ENCODE measurements at places on chromosomes 2 and 18. TPM values are rescaled to one million over a fixed set of nuclear protein-coding genes. Genes with fewer than 3 reads are reported as not detected.

- no peak overlapping the region for H3K27ac ChIP-seq
- H3K4me1 ChIP-seq: no peaks in the 10 kb centered on the region
- peaks cover 7% of the 10 kb centered on the region for H3K27me3 ChIP-seq
These were observed 10.4 kb downstream of the CERKL start for GRCh38 chr2:181646415-181646987.

Gene DSG4
- not detected for total RNA-seq

GRCh38 chr2:215903203-215903602 is 110.1 kb downstream of the MREG start:
- H3K4me3 ChIP-seq: no peak overlapping the region
- no peaks in the 10 kb centered on the region for H3K4me1 ChIP-seq
- H3K27me3 ChIP-seq: no peaks in the 10 kb centered on the region
- no peaks in the 10 kb centered on the region for H3K36me3 ChIP-seq
- no peak for DNase-seq
- H3K27ac ChIP-seq: no peak overlapping the region

DNA sequence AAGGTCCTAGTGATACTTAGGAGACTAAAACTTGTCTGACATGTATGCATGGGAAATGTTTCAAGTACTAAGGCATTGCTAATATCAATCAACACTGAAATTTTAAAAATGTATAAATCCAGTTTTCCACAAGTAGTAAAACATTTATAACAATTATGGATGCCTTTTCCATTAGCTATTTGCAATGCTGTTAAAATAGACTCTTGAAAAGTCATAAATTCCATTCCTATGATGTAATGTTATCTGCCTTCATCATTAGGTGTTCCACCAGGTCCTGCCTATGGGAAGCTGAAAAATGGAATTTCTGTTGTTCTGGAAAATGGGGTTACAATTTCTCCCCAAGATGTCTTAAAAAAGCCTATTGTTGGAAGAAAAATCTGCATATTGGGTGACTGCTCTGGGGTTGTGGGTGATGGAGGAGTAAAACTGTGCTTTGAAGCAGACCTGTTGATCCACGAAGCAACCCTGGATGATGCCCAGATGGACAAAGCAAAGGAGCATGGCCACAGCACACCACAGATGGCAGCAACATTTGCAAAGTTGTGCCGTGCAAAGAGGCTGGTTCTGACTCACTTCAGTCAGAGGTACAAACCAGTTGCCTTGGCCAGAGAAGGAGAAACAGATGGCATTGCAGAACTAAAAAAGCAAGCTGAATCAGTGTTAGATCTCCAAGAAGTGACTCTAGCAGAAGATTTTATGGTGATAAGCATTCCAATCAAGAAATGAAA is 18.7 kb downstream of the ELAC1 start:
- H3K4me1 ChIP-seq: no peaks in the 10 kb centered on the region
- H3K27me3 ChIP-seq: no peaks in the 10 kb centered on the region
- no peak overlapping the region for H3K4me3 ChIP-seq
- H3K36me3 ChIP-seq: no peaks in the 10 kb centered on the region

DNA sequence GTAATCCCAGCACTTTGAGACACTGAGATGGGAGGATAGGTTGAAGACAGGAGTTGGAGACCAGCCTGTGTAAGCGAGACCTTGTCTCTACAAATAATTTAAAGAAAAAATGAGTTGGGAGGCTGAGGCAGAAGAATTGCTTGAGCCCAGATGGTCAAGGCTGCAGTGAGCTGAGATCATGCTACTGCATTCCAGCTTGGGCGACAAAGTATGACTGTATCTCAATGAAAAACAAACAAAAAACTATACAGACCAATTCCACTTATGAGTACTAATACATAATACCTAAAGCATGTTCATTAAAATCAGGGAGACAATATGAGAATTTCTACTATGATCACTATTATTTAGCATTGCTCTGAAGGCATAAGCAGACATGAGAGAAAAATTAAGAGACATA is 12.6 kb downstream of the RNF149 start:
- H3K27ac ChIP-seq: no peak overlapping the region
- H3K27me3 ChIP-seq: no peaks in the 10 kb centered on the region
- no peak overlapping the region for H3K4me3 ChIP-seq
- H3K4me1 ChIP-seq: peaks cover 58% of the 10 kb centered on the region

GRCh38 chr2:30847841-30848240 is 40.6 kb upstream of the CAPN13 start:
- H3K27ac ChIP-seq: no peak overlapping the region
- no peaks in the 10 kb centered on the region for H3K27me3 ChIP-seq
- no peak for DNase-seq

Gene DPP4
- total RNA-seq: 14.6 TPM

DNA sequence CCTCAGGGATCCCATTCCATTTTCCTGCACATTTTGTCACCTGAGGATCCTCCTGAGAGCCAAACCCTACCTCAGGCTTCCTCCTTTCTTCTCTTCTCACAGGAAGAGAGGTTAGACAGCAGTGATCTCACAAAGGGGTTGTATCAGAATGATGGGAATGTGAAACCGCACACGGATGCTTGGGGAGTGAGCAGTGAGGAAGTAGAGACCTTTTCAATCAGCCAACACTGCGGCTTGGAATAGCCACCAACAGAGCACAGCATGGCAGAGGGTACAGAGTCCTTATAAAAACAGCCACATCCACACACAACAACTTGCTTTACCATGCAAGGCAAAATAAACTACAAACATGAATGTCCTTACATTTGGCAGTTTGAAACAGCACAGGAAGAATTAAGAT is 8.7 kb downstream of the TMEM182 start:
- no peak for DNase-seq
- no peaks in the 10 kb centered on the region for H3K36me3 ChIP-seq
- H3K4me1 ChIP-seq: no peaks in the 10 kb centered on the region
- H3K4me3 ChIP-seq: no peak overlapping the region
- H3K27ac ChIP-seq: no peak overlapping the region

DNA sequence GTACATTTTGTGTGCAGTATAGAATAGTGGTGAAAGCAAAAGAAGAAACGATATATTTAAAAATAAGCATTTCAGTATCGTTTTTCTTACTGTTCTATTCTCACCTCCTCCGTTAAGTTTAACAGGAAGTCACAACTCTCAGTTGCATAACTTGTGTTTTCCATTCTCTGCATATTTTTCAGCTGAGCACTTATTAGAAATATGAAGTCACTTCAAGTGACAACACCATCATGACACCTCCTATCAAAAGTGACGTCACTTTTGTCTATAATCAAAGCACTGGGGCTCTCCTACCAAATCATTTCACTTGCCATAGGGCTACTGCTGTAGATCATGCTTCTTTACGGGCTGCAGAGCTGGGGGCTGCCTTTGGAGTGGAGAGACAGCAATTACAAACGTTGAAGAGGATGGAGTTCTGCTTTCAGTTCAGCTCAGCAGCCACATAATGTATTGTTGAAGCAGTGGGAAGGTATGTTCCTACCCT is 36.3 kb downstream of the STAT4 start:
- no peak for DNase-seq
- peaks cover 51% of the 10 kb centered on the region for H3K4me1 ChIP-seq
- H3K27me3 ChIP-seq: no peaks in the 10 kb centered on the region

GRCh38 chr2:64730551-64731262 is 77.0 kb upstream of the SERTAD2 start:
- peaks cover 44% of the 10 kb centered on the region for H3K4me1 ChIP-seq
- peak; percentile 60 for DNase-seq
- H3K36me3 ChIP-seq: no peaks in the 10 kb centered on the region
- H3K27me3 ChIP-seq: no peaks in the 10 kb centered on the region

DNA sequence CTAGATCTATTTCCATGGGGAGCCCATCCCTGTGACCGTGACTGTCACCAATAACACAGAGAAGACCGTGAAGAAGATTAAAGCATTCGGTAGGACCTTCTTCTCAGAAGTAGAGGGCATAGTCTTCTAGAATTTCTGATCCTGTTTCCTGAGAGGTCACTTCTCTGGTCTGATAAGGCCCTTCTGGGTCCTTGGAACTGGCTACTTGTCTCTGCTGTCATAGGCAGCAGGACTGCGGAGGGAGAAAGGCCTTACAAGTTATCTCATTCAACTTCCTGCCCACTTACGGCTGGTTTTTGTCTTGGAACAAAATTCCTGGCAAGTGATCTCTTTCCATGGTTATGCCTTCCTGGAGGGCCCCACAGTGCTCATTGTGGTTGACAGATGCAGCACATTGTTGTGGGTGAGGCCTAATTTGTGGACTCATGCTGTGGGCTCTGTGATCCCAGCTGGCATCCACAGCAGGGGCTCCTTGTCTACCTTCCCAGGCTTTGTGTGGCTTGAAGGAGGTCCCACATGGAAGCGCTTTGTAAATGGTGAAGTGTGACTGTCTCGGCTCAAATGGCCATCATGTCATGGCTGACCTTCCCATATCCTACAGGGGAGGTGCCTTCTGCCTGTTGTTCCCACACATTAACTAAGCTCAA is 22.0 kb downstream of the SAG start:
- H3K4me3 ChIP-seq: no peak overlapping the region
- no peak overlapping the region for H3K27ac ChIP-seq
- H3K4me1 ChIP-seq: peaks cover 51% of the 10 kb centered on the region
- no peak for DNase-seq
- no peaks in the 10 kb centered on the region for H3K36me3 ChIP-seq

GRCh38 chr2:83067947-83068346 is 1391.1 kb downstream of the SUCLG1 start:
- H3K36me3 ChIP-seq: no peaks in the 10 kb centered on the region
- no peaks in the 10 kb centered on the region for H3K27me3 ChIP-seq
- DNase-seq: no peak
- H3K4me1 ChIP-seq: no peaks in the 10 kb centered on the region
